GM12878 (cell line): ENCODE measurements at places on chromosomes 7 and 10.

GRCh38 chr10:28628184-28628893, 49.0 kb upstream of the BAMBI start:
- DNase-seq, result no peak

GRCh38 chr7:101950450-101951119, 133.2 kb downstream of the CUX1 start:
- DNase-seq, result no peak

DNA sequence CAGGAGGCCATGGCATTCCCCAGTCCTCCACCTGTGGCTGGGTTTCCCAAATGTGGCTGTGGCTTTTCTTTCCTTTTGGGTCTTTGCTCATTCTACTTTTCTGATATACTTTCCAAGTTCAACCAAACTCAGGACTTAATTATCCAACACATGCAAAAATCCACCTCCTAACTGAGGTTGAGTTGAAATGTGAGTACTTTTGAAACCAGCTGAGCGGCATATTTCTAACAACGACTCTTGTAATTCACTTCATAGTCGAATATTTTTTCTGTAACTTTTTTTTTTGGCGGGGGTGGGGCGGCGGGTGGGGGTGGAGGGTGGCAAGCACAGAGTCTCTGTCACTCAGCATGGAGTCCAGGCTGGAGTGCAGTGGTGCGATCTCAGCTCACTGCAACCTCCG, 165.2 kb upstream of the PITRM1 start:
- no peak for DNase-seq

DNA sequence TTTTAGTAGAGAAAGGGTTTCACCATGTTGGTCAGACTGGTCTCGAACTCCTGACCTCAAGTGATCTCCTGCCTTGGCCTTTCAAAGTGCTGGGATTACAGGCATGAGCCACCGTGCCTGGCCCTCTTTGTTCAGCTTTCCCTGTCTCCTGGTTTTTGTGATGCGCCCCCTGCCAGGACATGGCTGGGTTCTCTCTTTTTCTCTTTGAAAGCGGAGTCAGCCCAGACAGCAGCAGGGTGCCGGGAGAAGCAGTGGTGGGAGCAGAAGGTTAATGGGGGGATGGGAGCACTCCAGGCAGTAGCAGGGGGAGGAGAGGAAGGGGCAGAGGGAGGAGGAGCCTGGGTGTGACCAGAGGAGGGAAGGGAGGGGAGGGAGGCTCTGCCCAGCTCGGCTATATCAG, 1.8 kb downstream of the MUC3A start:
- no peak for DNase-seq

- DNase-seq, result no peak
These were observed 620.9 kb downstream of the TNS3 start for GRCh38 chr7:46960970-46961369.

- no peak for DNase-seq
These were observed 499.6 kb upstream of the PHF14 start for GRCh38 chr7:10474048-10474447.

DNA sequence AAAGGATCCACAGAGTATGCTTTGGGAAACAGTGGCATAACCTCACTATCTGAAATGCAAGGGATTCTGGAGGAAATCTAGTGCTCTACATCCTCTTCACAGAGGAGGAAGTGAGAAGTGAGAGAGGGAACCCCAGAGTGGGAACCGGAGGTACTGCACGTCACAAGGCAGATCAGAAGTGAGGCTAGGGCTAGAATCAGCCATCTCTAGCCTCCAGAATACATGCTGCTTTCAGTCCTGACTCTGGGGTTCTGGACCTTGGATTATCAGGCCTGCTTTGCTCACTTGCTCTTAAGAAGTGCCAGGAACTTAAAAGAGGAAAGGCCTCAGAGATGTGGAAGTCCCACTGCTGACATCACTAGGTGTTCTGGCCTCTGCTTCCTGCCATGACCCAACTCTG, 25.7 kb downstream of the ZNF503 start:
- peak; percentile 27 for DNase-seq
